ENCODE measurements at places on chromosomes 5 and 9. TPM values are rescaled to one million over a fixed set of nuclear protein-coding genes. Genes with fewer than 3 reads are reported as not detected.

Gene CA9
- 0.64 TPM for total RNA-seq

Gene HMMR
- 0.72 TPM for total RNA-seq

Gene GFRA3
- 0.72 TPM for total RNA-seq

Gene SLC34A1
- not detected for total RNA-seq

Gene LYSMD3
- total RNA-seq = 19.8 TPM

Gene PDE6A
- total RNA-seq = 0.05 TPM

Gene QSOX2
- 8.7 TPM for total RNA-seq

Gene GPR21
- total RNA-seq = 0.72 TPM

Gene HACD4
- total RNA-seq = 0.89 TPM

Gene SMU1
- 16.3 TPM for total RNA-seq

Gene C1QTNF3
- 1.1 TPM for total RNA-seq

Gene PCDHA1
- total RNA-seq = not detected

Gene ARHGEF37
- 32.8 TPM for total RNA-seq

Gene HAND1
- total RNA-seq = 37.8 TPM

Gene STK32A
- 0.50 TPM for total RNA-seq

Gene SPOCK1
- 14.7 TPM for total RNA-seq

Gene GARIN3
- not detected for total RNA-seq

Gene NUTM2F
- not detected for total RNA-seq

Gene MRPL36
- 66.7 TPM for total RNA-seq

Gene DAB2IP
- 54.8 TPM for total RNA-seq

Gene GLT6D1
- total RNA-seq = not detected

Gene ROR2
- total RNA-seq = 0.87 TPM

Gene N4BP3
- 2.7 TPM for total RNA-seq

Gene CCIN
- 0.17 TPM for total RNA-seq

Gene IL9
- total RNA-seq = not detected

Gene BAAT
- not detected for total RNA-seq

Gene FAT2
- not detected for total RNA-seq

Gene FBN2
- 10.0 TPM for total RNA-seq

Gene NUTM2G
- total RNA-seq = not detected

Gene CDC25C
- total RNA-seq = not detected

Gene SOX30
- total RNA-seq = not detected

Gene C5
- total RNA-seq = 0.69 TPM

Gene GLE1
- 20.6 TPM for total RNA-seq

Gene PRDM9
- total RNA-seq = not detected

Gene C1QTNF2
- 1.3 TPM for total RNA-seq

Gene NMUR2
- total RNA-seq = 0.20 TPM

Gene TSC1
- total RNA-seq = 54.4 TPM

Gene SPINK7
- total RNA-seq = not detected

Gene TAF11L10
- not detected for total RNA-seq

Gene ZER1
- total RNA-seq = 58.5 TPM

Gene SPATA31A3
- not detected for total RNA-seq

Gene PCDHGA4
- 8.4 TPM for total RNA-seq

Gene ITK
- total RNA-seq = 0.99 TPM

Measured in left ventricle myocardium superior (tissue), 1 donor.